ENCODE measurements at places on chromosomes 2 and 18. TPM values are rescaled to one million over a fixed set of nuclear protein-coding genes. Genes with fewer than 3 reads are reported as not detected.

The HS6ST1 gene
- 173 TPM for total RNA-seq

DNA sequence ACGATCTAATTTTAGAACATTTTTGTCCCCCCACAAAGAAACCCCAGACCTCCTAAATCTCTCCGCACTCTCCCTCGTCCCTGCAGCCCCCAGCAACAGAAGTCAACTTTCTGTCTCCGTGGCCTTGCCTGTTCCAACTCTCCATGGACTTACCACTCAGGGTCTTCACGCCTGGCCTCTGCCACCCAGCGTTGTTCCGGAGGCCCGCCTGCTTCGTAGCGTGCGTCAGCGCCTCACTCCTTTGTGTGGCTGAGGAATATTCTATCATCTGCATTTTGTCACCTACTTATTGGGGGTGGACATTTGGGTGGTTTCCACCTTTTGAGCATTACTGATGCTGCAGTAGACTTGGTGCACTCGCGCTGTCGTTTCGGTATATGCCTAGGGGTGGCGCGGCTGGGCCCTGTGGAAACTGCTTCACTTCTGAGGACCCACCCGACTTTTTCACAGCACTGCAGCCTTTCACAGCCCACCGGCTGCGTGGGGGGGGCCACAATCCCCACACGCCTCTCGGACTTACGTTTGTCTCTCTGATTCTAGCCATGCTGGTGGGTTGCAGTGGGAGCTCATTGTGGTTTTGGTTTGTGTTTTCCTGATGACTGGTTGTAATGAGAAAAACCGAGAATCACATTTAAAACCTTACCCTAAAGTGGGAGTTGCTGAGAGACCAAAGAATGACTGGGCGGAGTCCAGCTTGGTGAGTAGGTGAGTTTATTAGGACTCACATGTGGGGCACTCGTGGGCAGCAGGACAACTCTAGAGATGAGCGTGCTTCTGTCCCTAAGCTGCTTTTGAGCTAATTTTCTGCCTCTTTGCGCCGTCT, 1.4 kb upstream of the HSBP1L1 start:
- DNase-seq = no peak
- peaks cover 9% of the 10 kb centered on the region for H3K4me1 ChIP-seq
- peak overlapping the region; percentile 4 for H3K27ac ChIP-seq
- no peaks in the 10 kb centered on the region for H3K36me3 ChIP-seq
- peak overlapping the region; percentile 64 for H3K4me3 ChIP-seq

The PRKD3 gene
- 47.9 TPM for total RNA-seq

GRCh38 chr2:150572961-150573395, 85.5 kb upstream of the RND3 start:
- H3K4me1 ChIP-seq = no peaks in the 10 kb centered on the region
- no peak overlapping the region for H3K27ac ChIP-seq
- DNase-seq = no peak
- H3K4me3 ChIP-seq = no peak overlapping the region

- H3K4me3 ChIP-seq = no peak overlapping the region
- no peaks in the 10 kb centered on the region for H3K4me1 ChIP-seq
- H3K27me3 ChIP-seq = peaks cover 3% of the 10 kb centered on the region
- no peak for DNase-seq
Measured at GRCh38 chr2:218363736-218364135, 7.1 kb downstream of the CATIP start.
